ENCODE measurements at places on chromosomes 13 and 19.

DNA sequence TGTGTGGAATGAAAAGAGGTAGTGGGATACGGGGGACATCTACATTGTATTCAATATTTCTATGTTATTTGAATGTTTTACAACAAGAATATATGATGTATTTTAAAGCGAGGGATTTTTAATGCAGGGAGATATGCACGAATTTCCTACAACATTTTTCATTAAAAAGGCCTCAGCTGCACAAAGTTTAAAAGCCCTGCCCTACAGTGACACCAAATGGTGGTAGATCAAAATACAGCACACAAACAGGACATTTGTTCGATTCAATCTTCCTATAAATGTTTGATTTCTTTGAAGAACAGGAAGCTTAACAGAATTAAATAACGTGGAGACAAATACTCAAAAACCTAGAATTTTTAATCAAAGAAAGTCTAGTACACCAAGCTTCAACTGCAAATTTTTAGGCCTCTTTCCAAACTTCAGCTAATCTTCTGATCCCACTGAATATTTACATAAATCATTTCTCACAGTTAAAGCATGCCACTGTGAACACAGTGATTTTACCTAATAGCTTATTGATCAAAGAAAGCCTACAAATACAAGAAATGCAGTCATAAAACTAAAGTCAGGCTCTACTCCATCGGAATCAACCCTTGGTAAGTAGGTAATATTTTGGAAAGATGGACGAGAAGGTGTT lies 257.2 kb downstream of the DIAPH3 start:
- peak; percentile 66 for DNase-seq

GRCh38 chr19:57803594-57804325 lies 11.0 kb downstream of the ZNF552 start:
- DNase-seq = peak; percentile 58

DNA sequence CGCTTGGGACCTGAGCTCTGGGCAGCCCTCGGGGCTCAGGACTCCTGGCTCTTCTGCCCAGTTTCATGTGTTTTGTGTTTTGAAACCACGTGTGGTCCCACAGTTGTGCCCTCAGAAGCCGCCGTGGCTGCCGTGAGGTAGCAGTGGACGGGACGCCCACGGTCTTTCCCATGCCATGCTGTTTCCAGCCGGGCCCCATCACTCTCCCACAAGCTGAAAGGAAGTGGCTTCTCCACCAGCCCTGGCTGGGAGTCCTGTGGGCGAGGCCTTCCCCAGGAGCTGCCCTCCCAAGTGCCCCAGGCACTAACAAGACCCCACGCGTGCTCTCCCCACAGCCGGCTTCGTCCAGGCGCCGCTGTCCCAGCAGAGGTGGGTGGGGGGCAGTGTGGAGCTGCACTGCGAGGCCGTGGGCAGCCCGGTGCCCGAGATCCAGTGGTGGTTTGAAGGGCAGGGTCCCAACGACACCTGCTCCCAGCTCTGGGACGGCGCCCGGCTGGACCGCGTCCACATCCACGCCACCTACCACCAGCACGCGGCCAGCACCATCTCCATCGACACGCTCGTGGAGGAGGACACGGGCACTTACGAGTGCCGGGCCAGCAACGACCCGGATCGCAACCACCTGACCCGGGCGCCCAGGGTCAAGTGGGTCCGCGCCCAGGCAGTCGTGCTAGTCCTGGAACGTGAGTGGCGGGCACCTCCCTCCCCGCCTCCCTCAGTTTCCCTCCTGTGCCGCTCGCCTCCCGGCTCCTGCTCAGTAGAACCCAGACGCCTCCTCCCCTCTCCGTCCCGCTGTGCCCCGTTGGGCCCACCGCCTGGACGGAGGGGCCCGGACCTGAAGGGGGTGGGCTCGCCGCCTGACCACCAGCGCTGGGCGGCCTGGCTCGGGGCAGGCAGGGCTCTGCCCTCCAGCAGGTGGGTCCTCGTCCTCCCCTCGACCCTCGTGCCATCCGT lies 5.3 kb downstream of the BSG start:
- no peak for DNase-seq

GRCh38 chr13:32126278-32126677 lies 94.7 kb downstream of the FRY start:
- DNase-seq = no peak

DNA sequence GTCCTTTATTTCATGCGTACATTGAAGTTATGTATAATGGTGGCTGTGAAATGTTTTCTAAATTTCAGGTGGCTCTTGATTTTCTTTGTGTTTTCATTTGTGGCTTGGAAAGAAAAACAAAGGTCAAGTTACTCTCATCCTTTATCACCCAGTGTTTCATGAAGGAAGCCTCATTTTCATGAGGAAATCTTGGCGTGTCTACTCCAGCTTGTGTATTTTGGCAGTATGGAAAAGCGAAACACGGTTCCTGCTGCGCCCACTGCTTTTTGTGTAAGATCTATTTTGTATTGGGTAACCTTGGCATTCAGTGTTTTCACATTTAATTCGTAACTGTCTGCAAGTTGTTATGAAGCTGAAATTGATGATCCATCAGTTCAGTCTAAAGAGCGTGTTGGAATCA lies 147.0 kb upstream of the RNF113B start:
- DNase-seq = no peak

DNA sequence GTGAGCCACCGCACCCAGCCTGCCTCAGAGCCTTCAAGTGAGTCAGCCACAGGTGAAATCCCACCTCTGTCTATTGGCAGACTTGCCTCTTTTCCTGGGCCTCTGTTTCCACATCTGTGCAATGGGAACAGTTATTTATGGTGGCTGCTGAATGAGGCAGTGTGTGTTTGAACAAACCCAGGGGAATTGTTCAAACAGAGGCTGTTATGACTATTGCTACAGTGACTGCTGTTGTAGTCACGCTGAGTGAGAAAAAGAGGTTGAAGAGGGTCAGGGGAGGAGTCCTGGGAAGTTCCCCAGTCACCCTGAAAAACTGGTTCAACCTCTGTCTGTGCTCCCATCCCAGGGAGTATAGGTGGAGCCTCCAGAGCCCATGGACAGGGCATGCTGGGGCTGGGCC lies at the start of gene CEACAM19:
Gene CEACAM19 (plus strand): TSS at position 83 of the 400 bp plus-strand sequence. CDS start 450 bp downstream, outside the sequence.
- no peak for DNase-seq

DNA sequence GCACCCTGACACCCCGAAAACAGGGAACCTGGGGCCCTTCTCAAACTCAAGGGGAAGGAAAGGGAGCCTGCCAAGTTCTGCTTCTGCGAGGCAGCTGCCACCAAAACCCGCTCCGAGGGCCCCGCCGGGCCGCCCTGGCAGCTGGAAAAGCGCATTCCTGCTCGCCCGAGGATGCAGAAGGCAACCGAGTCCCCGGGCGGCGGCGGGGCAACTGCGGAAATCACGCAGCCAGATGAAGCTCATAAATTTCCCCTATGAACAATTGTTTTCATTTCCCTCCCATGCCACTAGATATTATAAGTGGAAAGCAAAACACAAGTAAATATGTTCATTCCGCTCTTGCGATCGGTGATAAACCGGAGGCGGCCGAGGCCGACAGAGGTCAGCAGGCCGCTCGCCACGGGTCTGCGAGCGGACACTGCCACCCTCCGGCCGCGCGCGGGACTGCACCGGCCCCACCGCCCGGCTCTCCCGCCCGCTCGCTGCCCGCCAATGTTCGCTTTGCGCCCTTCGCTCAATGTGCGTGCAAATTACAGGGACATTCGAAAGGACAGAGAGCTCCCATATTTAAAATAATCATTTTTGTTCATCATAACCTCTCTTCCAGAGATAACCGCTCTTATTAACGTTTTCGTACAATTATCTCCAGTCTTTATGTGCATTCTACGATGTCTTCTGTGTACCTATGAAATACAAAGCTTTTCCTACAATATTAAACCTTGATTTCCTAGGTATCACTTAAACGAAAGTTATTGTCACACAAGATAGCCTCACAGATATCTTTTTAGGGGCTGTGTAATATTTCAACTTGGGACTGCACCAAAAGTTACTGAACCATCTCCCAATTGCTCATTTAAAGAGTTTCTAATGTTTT lies 120.8 kb upstream of the ZNF507 start:
- peak; percentile 68 for DNase-seq

DNA sequence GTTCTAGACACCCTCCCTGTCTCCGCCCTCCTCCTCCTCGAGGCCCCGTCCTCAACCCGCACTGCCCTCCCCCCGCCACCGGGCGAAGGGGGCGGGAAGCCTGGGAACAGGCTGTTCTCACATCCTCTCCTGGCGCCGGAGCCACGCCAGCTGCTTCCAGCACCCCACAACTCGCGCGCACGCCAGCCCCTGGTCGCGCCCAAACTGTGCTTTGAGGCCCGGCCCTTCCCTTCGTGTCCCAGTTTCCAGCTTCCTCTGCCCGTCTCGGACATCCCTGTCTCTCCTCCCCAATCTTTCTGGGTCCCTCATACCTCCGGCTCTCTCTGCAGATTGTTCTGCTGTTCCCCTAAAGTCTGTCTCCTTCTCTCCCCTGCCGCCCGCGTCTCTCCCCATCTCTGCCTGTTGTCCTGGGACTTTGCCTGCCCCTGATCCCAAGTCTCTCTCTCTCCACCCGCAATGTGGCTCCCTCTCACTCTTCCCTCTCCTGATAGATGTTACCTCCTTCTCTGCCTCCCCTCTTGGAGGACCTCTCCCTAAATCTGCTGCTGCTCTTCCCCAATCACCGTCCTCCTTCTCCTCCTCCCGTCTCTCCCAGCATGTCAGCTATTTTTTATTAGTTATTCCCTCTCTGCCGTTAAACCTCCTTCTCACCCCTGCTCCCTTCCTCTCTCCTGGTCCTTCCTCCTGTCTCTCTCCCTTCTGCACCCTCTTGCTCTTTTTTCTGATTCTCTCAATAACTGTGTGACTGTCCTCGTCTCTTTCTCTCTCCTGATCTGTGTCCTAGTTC lies 14.2 kb downstream of the DPF1 start:
- DNase-seq = peak; percentile 59

DNA sequence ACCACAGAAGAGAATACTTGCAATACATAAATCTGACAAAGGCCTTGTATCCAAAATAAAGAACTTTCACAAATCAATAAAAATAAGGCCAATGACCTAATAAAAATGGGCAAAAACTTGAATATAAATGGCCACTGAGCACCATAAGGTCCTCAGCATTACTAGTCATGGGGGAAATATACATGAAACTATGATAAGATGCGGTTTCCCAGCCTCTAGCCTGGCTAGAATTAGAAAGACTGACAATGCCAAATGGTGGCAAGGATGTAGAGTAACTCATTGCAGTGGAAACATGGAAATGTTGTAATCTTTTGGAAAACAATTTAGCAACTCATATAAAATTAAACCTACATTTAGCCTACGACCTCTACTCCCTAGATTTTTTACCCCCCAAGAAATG lies 227.1 kb downstream of the GGACT start:
- DNase-seq = peak; percentile 12

GRCh38 chr13:52712385-52712784 lies 27.2 kb downstream of the CNMD start:
- DNase-seq = no peak

GRCh38 chr13:23752111-23753001 lies 136.8 kb downstream of the MIPEP start:
- DNase-seq = no peak

DNA sequence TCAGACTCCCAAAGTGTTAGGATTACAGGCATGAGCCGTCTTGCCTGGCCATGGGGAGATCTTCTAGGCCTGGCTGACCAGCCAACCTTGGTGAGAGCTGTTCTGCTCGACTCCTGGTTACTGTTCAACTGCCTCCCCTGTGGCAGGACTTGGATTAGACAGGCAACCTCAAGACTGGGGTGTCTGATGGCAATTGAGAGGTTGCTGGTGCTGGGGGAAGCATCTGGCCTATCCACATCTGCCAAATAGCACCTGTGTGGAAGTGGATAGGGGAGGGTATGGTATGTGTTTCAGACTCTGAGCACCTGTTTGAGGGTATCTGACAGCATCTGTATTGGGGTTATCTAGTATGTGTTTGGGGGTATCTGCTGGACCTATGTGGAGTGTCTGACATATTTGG lies 44.7 kb downstream of the ARHGEF18 start:
- no peak for DNase-seq

DNA sequence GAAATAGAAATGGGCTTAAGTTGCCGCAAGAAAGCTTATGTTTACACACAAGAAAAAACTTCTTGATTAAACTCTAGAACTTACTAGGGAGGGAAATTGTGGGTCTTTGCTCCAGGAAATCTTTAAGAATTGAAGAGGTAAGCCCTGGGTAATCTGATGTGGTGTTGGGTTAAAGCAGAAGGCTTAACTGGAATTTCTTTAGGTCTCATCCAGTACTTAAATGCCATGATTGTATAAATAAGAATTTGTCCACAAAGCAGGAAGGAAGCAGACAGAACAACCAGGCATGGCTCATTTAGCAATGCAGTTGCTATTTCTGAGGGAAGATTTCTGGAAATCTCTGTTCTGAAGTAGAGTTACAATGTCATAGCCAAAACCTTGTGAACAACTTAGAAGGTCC lies 360.4 kb downstream of the KLF5 start:
- DNase-seq = no peak

DNA sequence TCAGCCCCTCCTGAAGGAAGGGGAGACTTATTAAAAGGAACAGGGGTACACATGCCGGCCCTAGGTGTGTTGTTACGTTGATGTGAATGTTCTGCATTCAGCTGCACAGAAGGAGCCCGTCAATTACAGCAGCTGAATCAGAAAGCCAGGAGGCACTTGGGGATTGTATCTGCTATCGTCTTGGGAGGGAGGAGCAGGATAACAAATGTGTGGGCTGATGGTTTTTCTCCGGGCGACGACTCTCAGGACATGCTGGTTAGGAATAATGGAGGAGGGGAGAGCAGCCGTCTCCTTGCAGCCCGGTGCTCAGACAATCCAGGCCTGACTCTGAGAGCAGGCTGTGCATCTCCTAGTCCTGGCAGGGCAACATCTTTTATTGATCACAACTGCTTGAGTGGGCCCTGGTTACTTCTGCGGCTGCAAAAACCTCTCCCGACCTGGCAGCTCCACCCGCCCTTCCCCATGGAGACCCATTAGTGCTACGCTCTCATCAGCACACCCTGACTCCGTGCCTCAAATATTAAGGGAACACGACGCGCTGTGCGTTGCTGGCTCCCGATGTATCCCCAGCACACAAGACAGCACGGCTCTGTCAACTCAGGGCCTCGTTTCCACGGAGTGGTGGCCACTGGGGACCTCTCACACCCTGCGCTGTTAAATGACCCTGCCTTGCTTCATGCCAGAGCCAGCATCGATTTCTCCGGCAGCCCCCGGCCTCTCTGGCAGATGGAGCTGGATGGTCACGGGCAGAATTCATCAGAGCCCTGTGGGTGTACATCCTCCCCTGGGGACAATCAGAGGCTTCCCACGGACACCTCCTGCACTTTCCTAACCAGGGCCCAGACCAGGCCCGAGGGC lies 25.3 kb downstream of the PEPD start:
- no peak for DNase-seq

GRCh38 chr19:39194832-39195542 lies 1.8 kb upstream of the NCCRP1 start:
- peak; percentile 16 for DNase-seq

- DNase-seq = no peak
Measured at GRCh38 chr13:101406791-101407190, 9.5 kb downstream of the NALCN start.

All from dermis blood vessel endothelial cell (primary cell).